Heart left ventricle (tissue), 16 donors: ENCODE measurements at places on chromosomes 3 and 15. TPM values are rescaled to one million over a fixed set of nuclear protein-coding genes. Genes with fewer than 3 reads are reported as not detected.

Gene CA12
- 0.04 TPM for polyA plus RNA-seq

Gene ACTC1
- polyA plus RNA-seq, result 1,898 TPM

Gene SOX14
- polyA plus RNA-seq, result not detected

Gene CEP63
- 27.0 TPM for polyA plus RNA-seq

Gene TJP1
- polyA plus RNA-seq, result 26.8 TPM

Gene MYL3
- polyA plus RNA-seq, result 12,544 TPM

Gene RLBP1
- not detected for polyA plus RNA-seq

Gene OR5K2
- polyA plus RNA-seq, result not detected
